HS-27A (cell line): ENCODE measurements at places on chromosomes 6 and 20.
A peak's percentile ranks its signal among the peaks of the same experiment; 100 is the strongest.

DNA sequence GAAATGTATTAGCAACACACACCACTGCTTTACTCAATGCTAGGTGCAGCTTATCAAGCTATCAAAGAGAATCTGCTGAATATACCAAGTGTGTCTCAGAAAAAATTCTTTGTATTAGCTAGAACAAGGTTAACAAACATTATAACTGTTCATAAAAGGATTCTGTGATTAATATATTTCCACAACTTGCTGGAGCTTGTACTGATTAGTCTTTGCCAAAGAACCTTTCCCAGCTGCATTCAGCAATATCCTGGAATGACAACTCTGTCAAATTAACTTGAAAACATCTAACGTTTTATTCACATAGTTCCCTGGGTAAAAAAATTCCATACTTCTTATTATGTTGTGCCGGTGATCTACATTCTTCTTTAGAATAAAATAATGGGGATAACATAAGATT, 252.7 kb downstream of the FOXC1 start:
- DNase-seq: no peak

DNA sequence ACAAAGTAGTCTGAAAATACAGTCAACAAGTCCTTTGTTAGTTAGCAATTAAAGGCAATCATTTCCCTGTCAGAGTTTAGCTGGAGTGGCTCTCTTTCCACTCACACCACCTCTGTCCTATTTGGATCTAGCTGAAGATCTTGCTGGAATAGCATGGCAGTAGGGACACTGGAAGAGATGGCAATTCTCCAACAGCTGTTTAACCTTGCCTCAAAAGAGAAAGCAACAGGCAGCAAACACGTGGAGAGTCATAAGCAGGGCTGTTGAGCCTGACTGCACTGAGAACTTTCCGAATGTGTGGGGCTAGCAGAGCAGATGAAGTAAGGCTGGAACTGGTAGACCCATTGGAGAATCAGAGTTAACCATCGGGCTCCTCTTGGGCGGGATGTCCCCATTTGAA, 38.0 kb upstream of the PRSS35 start:
- DNase-seq: no peak

GRCh38 chr6:96675597-96675996, 112.7 kb downstream of the FHL5 start:
- DNase-seq: no peak

DNA sequence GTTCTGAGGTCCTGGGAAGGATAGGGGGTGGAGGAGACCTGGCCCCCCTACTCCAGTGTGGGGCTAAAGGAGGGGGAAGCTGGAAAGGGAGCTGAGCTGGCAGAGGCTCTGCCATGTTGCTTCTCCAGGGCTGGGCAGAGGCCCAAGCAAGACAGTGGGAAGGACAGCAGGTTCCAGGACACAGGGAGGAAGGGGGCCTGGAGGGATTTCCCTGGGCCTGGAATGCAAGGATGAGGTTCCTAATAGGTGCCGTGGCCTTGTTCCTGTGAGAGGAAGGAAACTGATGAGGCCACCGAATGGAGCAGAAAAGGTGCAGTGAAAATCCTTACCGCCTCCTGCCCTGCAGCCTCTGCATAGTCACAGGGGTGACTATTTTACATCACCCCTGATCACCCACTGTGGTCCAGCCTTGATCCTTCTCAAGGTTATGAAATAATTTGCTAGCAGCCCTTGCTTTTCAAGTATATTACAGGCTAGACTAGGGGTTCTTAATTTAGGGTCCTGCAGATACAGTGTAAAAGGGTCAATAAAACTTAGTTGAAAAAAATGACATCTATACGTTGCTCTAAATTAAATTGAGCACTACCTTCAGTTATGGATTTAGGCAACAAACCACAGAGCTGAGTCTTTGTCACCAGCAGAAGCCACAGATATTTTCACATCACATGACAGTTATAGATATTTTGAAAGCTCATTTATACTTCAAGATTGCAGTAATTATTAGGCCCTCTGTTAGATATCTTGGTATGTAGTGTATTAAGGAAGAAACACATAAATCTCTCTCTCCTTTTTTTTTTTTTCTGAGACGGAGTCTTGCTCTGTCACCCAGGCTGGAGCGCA, 45.7 kb upstream of the RNF24 start:
- DNase-seq: no peak

GRCh38 chr20:45011108-45011526, 44.8 kb downstream of the STK4 start:
- DNase-seq: peak; percentile 79

GRCh38 chr20:24911461-24911860, 37.6 kb upstream of the CST7 start:
- DNase-seq: no peak

DNA sequence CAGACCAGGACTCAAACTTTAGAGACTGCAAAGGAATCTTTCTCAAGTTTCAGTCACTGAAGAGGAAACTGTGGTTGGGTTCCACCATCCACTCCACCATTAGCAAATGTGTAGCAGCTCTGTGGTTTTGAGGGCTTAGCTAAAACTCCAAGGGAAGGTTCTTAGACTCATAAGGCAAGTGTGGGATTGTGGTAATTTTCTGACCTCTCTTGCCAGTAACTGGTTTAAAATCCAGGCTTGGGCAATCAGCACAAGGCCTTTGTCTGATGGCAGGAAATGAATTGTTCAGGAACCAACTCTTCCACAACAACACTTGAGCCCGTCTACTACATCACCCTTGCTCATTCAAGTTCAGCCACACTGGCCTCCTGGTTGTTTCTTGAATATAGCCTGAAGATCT, 68.6 kb upstream of the FBXL4 start:
- DNase-seq: no peak

GRCh38 chr6:156854466-156855161, 77.4 kb downstream of the ARID1B start:
- no peak for DNase-seq

GRCh38 chr6:93679836-93680235, 260.5 kb upstream of the EPHA7 start:
- DNase-seq: no peak

DNA sequence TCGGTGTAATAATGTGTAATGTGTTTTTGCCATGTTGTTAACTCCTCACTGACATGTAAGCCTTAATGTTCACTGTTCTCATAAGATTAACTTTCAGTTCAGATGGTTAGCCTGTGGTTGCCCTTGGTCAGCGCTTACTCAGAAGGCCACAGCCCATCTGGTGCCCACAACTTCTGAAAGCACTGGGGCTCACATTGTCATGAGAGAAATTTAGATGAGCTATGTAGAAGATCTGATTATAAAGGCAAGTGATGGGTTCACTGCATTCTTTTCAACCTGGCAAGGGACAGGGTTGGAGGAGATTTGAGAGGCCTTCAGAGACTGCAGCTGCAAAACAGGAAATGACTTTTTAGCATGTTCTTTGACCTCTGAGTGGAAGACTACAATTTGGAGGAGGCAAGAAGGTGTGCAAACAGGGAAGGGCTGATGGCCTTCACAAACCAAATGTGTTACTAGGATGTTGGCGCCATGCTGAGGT, 242.3 kb upstream of the SUPT3H start:
- DNase-seq: peak; percentile 30

GRCh38 chr20:5569021-5569420, 181.2 kb upstream of the SHLD1 start:
- peak; percentile 14 for DNase-seq

DNA sequence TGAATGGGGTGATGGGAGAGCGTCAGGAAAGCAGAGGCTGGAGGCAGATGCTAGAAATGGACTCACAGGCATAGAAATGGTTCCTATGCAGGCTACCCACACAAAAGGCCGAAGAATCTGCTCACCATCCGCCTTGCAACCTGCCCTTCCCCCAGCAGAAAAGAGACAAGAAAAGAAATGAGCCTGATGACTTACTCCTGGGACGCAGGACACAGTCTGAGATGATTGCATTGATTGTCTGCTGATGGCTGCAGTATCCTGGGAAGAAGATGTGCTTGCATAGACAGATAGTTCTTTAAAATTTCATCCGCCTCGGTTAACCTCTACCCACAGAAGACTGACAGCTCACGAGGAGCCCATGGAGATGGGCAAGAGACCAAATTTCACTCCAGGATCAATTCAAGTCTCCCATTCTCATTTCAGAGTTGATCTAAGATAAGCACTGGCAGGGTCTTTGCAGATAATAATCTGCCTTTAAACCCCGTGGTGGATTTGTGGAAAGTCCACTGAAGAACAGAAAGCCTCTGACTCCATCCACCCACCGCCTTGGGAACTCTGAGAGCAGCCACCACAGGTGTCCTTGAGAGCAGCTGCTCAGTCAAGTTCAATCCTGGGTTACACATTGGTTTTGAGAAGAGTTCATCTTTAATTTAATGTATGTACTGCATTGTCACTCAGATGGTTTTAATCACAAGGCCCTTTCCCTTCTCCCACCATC, 7.2 kb downstream of the AGPAT4 start:
- no peak for DNase-seq

DNA sequence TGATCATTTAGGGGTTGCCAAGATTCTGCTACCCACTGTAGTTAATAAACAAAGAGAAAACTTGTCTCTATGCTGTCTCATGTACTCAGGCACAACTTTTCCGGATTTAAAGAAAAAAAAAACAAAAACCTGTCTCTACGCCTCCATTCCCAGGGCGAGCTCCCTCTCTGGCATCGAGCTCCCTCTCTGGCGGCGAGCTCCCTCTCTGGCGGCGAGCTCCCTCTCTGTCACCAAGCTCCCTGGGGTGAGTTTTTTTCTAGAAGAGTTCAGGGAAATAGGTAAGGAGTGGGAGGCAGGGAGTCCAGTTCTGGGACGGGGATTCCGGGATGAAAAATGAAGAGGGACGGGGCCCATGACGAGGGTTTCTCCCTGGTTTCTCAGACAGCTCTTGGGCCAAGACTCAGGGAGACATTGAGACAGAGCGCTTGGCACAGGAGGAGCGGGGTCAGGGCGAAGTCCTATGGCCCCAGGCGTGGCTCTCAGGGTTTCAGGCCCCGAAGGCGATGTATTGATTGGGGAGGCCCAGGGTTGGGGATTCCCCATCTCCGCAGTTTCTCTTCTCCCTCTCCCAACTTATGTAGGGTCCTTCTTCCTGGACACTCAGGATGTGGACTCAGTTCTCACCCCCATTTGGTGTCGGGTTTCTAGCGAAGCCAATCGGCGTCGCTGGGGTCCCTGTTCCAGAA, 16.5 kb upstream of the HLA-A start:
- no peak for DNase-seq

DNA sequence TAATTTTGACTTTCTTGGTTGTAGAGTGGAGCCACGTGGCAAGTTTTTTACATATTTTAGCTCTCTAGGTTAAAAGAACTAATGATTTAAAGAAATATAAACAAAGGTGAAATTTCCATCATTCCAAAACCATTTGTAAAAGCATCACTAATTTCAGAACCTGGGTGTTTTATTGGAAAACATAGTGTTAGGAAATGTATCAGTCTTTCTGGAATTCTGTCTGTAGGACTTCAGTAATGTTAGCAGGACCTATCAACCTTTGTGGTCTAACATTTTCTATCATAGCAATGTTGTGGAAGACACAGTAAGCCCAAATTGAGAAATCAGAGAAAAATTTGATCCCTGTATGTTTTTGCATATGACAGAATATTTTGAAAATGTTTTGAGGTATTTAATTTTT, 28.3 kb downstream of the L3MBTL3 start:
- DNase-seq: peak; percentile 46

DNA sequence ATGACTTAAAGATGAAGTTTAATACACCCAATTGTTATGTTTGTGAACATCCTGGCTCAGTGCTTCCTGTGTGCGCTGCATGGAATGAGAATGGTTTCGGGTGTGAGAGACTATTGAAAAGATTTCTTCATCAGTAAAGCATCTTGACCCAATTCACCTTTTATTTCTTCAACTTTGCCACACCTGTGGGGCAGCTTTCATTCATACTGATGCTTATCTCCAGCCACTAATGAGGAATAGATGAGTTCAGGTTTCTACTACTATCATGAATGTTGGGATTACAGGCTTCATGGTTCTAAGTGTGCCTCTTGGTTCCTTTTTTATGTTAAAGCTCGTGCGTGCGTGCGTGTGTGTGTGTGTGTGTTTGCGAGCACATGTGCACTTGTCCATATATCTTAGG, 373.7 kb upstream of the SOX4 start:
- DNase-seq: no peak

DNA sequence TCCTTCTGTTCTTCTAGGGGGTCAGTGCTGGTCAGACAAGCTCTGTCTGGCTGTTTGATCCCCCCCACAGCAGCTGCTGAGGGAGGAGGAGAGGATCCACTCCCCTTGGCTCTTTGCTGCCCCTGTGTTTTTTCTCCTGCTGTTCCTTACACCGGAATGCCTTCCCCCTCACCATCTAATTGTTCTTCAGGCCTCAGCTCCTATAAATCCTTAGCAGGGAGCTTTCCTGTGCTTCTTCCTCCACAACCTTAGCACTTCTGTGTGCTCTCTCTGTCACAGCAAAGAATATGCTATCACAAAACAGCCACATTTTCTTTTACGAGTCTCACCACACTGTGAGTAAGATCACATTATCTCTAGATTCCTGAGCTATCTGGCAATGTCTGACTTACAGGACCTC, 196.6 kb downstream of the OTOR start:
- no peak for DNase-seq

DNA sequence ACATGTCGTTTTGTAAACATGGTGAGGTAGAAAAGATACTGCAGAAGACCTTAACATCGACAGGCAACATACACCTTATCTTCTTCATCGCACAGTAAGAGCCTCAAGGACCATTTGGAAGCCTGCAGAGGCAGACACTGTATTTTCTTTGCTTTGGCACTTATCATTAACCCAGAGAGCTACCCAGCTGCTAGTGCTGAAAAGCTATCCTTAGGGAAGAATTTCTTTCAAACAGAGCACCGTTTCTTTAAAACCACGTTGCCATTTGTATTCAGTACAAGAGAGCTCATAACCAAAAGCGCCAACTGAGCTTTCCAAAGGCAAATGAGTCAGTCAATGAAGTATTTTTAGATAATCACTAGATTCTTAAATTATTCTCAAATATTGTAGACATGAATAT, 306.6 kb downstream of the EPM2A start:
- no peak for DNase-seq

DNA sequence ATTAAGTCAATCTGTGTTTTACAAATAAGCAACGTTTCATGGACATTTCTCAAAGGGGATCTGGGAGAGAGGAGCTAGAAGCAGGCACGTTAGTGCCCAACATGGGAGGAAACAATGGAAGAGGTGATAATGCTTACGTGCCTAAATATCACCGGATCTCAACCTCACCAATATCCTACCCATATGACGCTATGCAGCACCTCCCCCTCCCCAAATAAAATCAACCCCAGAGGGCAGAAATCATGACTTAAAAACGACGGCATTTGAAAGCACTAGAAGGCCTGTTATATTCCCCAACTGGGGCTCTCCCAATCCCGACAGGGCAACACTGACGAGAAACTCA, 425 bp downstream of the HBS1L start:
- DNase-seq: no peak
